Activated CD4-positive, alpha-beta memory T cell treated with anti-CD3 and anti-CD28 coated beads, Interleukin-2, amount 10 ng/mL, durations not matched to agents 7 days and 5 days (primary cell): ENCODE measurements at places on chromosomes 4 and X. TPM values are rescaled to one million over a fixed set of nuclear protein-coding genes. Genes with fewer than 3 reads are reported as not detected.

Gene ZMAT1
- total RNA-seq = 3.6 TPM

Gene TRIM61
- total RNA-seq = 1.1 TPM

Gene S100G
- not detected for total RNA-seq

Gene PPBP
- total RNA-seq = not detected

Gene PABPC5
- total RNA-seq = not detected

Gene NDP
- total RNA-seq = not detected

Gene NHSL2
- total RNA-seq = 7.9 TPM

Gene UNC5C
- total RNA-seq = not detected

Gene USP17L20
- total RNA-seq = not detected

Gene CCSER1
- total RNA-seq = 0.50 TPM

Gene TLR1
- 12.0 TPM for total RNA-seq

Gene CHIC1
- total RNA-seq = 6.5 TPM

Gene TRO
- 1.4 TPM for total RNA-seq

- H3K27ac ChIP-seq = no peak overlapping the region
- no peaks in the 10 kb centered on the region for H3K4me1 ChIP-seq
- H3K4me3 ChIP-seq = no peak overlapping the region
- no peak for DNase-seq
- peaks cover 2% of the 10 kb centered on the region for H3K36me3 ChIP-seq
Observed at GRCh38 chrX:134641346-134641745, 16.9 kb downstream of the PLAC1 start.

GRCh38 chr4:113591982-113592381 is 169.6 kb downstream of the CAMK2D start:
- H3K27ac ChIP-seq = no peak overlapping the region
- no peak for DNase-seq
- no peaks in the 10 kb centered on the region for H3K27me3 ChIP-seq
- peaks cover 14% of the 10 kb centered on the region for H3K4me1 ChIP-seq
- no peak overlapping the region for H3K4me3 ChIP-seq
- peaks cover 44% of the 10 kb centered on the region for H3K36me3 ChIP-seq

GRCh38 chrX:129997086-129997485 is 14.7 kb downstream of the BCORL1 start:
- no peaks in the 10 kb centered on the region for H3K27me3 ChIP-seq
- peaks cover 9% of the 10 kb centered on the region for H3K4me1 ChIP-seq
- H3K27ac ChIP-seq = no peak overlapping the region
- no peak for DNase-seq
- H3K4me3 ChIP-seq = no peak overlapping the region
- H3K36me3 ChIP-seq = no peaks in the 10 kb centered on the region

- H3K36me3 ChIP-seq = no peaks in the 10 kb centered on the region
- H3K4me3 ChIP-seq = no peak overlapping the region
- DNase-seq = no peak
- peaks cover 8% of the 10 kb centered on the region for H3K27me3 ChIP-seq
- peaks cover 19% of the 10 kb centered on the region for H3K4me1 ChIP-seq
Observed at GRCh38 chr4:89538886-89539285, 231.3 kb upstream of the GPRIN3 start.

GRCh38 chr4:8208565-8208964 is 9.5 kb downstream of the SH3TC1 start:
- H3K4me3 ChIP-seq = no peak overlapping the region
- no peaks in the 10 kb centered on the region for H3K27me3 ChIP-seq

- no peak overlapping the region for H3K4me3 ChIP-seq
- H3K27ac ChIP-seq = no peak overlapping the region
- H3K4me1 ChIP-seq = no peaks in the 10 kb centered on the region
- no peaks in the 10 kb centered on the region for H3K36me3 ChIP-seq
Observed at GRCh38 chr4:7719354-7720174, 220.1 kb downstream of the AFAP1 start.

GRCh38 chr4:67658302-67658701 is 42.7 kb downstream of the UBA6 start:
- no peak overlapping the region for H3K4me3 ChIP-seq
- H3K27ac ChIP-seq = no peak overlapping the region
- H3K36me3 ChIP-seq = peaks cover 90% of the 10 kb centered on the region
- H3K4me1 ChIP-seq = peaks cover 14% of the 10 kb centered on the region

DNA sequence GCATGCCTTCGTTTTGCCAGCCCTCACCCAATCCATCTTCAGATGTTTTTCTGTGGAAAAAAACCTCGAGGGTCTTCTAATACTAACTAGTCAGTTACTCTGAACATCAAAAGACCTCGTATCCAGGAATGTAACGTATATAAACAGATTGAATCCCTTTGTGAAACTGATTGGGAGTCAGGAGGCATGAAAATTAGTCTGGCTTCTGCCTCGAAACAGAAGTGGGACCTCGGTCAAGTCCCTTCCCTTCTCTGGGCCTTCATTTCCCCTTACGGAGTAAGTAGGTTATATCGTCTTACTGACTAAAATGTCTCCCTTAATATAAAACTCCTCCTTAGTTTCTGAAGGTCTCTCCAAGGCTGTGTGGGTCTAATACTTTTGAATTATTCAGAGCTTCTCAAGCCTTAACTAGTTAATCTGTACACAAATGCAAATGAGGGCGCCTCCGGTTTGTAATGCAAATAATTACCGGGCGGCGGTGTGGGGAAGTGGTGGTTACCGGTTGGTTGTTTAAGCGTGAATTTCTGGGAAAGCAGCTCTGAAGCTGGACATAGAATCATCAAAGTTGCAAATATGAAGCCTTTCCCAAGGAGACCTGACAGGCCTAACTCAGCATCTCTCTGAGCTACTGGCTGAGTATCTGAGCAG is 11.4 kb upstream of the NKRF start:
- H3K36me3 ChIP-seq = peaks cover 29% of the 10 kb centered on the region
- no peaks in the 10 kb centered on the region for H3K27me3 ChIP-seq
- H3K4me3 ChIP-seq = no peak overlapping the region
- DNase-seq = no peak
- H3K27ac ChIP-seq = no peak overlapping the region

DNA sequence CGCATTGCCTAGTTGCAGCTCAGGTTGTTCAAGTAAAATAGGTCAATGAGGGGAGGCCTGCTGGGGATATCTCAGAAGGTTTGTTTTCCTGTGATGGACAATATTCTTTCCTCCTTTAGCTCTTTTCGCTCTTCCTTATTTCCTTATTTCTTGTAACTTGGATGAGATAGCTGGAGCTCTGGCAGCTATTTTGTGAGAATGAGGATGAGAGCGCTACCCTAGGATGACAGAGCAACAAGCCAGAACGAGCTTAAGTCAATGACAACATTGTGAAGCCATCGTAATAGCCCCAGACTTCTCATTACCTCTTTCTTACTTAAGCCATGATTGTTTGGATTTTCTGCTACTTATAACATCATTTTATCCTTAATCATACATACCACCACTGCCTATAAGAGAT is 124.3 kb upstream of the GATB start:
- DNase-seq = no peak
- H3K27ac ChIP-seq = no peak overlapping the region
- no peaks in the 10 kb centered on the region for H3K36me3 ChIP-seq
- peaks cover 33% of the 10 kb centered on the region for H3K4me1 ChIP-seq
- H3K4me3 ChIP-seq = no peak overlapping the region

DNA sequence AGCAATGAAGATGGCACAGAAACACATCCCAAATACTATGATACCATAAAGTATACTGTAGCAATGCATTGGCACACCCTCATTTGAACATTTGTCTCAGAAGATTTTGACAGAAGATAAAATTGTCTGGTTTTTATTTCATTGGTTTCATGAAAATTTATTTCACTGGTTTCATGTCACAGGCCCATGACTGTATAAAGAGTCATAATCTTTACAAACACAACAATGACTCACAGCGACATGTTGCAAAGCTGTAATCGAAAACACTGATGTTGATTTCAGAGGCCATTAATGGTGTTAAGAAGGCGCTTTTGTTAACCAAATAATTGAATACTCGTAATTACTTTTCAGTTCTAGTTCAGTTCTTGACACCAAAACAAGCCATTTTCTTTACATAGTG is 8.1 kb upstream of the DTHD1 start:
- peaks cover 29% of the 10 kb centered on the region for H3K4me1 ChIP-seq
- no peak overlapping the region for H3K27ac ChIP-seq
- DNase-seq = no peak
- peaks cover 2% of the 10 kb centered on the region for H3K27me3 ChIP-seq
- H3K36me3 ChIP-seq = peaks cover 10% of the 10 kb centered on the region

- no peaks in the 10 kb centered on the region for H3K27me3 ChIP-seq
- no peaks in the 10 kb centered on the region for H3K36me3 ChIP-seq
- DNase-seq = no peak
- H3K27ac ChIP-seq = no peak overlapping the region
- no peaks in the 10 kb centered on the region for H3K4me1 ChIP-seq
- no peak overlapping the region for H3K4me3 ChIP-seq
Observed at GRCh38 chr4:22179124-22179874, 230.7 kb upstream of the KCNIP4 start.

DNA sequence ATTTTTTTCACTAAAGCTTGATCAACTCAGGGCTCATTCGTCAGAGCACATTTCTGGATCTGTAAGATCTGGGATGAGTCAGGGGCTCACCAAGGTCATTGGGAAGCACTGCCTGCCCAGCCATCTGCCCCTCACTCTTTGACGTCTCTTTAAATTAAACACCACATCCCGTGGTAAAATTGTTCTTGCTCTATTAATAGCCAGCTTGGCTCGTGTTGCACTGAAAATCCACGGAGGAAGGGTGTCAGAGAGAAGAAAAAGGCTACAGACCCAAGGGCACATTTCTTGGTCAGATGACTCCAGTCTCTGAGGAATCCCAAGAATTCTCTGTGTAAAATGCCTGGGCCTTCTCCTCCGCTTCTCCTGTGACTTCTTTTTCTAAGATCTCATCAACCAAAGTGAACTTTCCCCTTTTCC is 45.7 kb upstream of the GATB start:
- DNase-seq = no peak
- no peaks in the 10 kb centered on the region for H3K27me3 ChIP-seq
- no peaks in the 10 kb centered on the region for H3K36me3 ChIP-seq
- no peak overlapping the region for H3K4me3 ChIP-seq
- H3K4me1 ChIP-seq = no peaks in the 10 kb centered on the region
- H3K27ac ChIP-seq = no peak overlapping the region

DNA sequence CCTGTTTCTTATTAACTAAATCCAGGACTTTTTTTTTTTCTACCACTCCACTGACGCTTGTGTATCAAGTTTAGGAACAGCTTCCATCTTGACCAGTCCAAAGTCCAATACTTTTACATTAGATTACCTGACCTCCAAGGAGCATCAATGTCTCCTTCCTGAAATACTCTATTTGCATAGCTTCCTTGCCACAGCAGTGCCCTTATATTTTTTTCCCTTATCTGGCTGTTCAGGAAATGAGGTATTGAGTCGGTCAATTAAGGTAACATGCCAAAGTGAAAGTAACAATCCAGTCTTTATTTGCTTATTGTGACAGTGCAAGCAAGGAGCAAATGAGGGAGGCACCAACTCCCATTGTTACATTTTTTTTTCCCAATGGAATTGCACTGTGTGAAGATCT is 730.8 kb upstream of the NDST4 start:
- no peak overlapping the region for H3K4me3 ChIP-seq
- no peaks in the 10 kb centered on the region for H3K4me1 ChIP-seq
- DNase-seq = no peak
- no peak overlapping the region for H3K27ac ChIP-seq
- H3K27me3 ChIP-seq = no peaks in the 10 kb centered on the region

GRCh38 chrX:40506201-40506985 is 74.4 kb upstream of the ATP6AP2 start:
- H3K27ac ChIP-seq = no peak overlapping the region
- no peak overlapping the region for H3K4me3 ChIP-seq
- DNase-seq = no peak
- H3K4me1 ChIP-seq = no peaks in the 10 kb centered on the region
- no peaks in the 10 kb centered on the region for H3K36me3 ChIP-seq

- no peaks in the 10 kb centered on the region for H3K27me3 ChIP-seq
- H3K4me1 ChIP-seq = no peaks in the 10 kb centered on the region
- no peaks in the 10 kb centered on the region for H3K36me3 ChIP-seq
- H3K4me3 ChIP-seq = no peak overlapping the region
Observed at GRCh38 chr4:172356016-172356415, 542.8 kb downstream of the GALNTL6 start.

DNA sequence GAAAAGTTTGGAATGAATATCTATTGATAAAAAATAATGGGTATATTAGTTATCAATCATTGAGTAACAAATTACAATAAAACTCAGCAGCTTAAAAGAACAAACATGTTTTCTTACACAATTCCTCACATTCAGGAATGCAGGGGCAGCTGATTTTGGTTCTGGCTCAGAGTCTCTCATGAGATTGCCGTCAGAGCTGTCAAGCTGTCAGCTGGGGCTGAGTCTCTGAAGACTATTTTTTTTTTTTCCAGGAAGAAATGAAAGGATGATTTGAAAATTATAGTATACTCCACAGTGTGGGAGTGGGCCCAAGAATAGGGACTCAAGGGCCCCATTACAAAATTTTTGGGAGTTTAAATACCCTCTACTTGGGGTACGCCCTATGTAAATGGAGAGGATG is 219.1 kb downstream of the GC start:
- no peak overlapping the region for H3K4me3 ChIP-seq
- H3K27me3 ChIP-seq = no peaks in the 10 kb centered on the region
- no peaks in the 10 kb centered on the region for H3K4me1 ChIP-seq
- H3K36me3 ChIP-seq = no peaks in the 10 kb centered on the region
- no peak overlapping the region for H3K27ac ChIP-seq
- no peak for DNase-seq

DNA sequence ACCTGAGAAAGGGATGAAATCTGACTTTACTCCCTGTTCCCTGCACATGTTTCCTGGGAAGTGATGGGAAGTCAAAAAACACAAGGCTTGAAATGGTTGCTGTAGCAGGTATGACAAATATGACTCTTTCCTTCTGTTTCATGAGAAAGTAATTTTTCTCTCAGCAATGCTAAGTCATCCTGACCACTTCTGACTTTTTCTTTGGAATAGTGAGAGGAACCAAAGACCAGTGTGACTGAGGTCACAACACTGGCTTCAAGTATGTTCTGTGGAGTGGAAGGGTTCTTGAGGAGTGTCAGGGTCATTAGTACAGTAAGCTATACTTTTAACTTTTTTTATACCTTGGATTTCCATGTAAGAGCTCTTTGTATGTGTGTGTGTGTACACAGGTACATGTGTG is 225.3 kb downstream of the PPP3CA start:
- no peak for DNase-seq
- H3K27me3 ChIP-seq = no peaks in the 10 kb centered on the region
- H3K36me3 ChIP-seq = peaks cover 3% of the 10 kb centered on the region
- H3K4me3 ChIP-seq = no peak overlapping the region

DNA sequence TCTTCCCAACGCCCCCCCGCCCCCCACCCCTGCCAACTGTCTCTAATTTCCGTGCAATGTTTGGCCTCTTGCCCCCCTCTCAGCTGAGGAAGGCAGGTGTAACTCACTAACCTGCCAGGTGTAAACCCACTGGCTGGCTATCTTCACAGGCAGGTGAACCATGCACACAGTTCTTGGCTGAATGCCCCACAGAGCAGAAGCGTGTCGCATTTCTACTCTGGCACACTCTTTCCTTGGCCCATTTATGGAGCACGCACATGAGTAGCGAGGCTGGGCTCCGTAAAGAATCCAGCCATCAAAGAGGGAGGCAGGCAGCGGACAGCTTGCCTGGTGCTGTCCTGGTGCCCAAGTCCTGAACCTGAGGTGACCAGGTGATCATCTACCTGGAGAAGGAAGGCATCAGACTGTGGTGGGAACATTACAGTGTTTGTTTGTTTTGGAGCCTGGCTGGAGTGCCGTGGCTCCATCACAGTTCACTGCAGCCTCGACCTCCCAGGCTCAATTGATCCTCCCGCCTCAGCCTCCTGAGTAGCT is 39.2 kb upstream of the CRMP1 start:
- H3K36me3 ChIP-seq = no peaks in the 10 kb centered on the region
- no peak for DNase-seq
- no peak overlapping the region for H3K4me3 ChIP-seq
- H3K4me1 ChIP-seq = no peaks in the 10 kb centered on the region
- peaks cover 14% of the 10 kb centered on the region for H3K27me3 ChIP-seq

- H3K27ac ChIP-seq = no peak overlapping the region
- DNase-seq = no peak
- H3K36me3 ChIP-seq = peaks cover 6% of the 10 kb centered on the region
- no peaks in the 10 kb centered on the region for H3K4me1 ChIP-seq
- no peak overlapping the region for H3K4me3 ChIP-seq
- H3K27me3 ChIP-seq = no peaks in the 10 kb centered on the region
Observed at GRCh38 chr4:17924189-17924588, 97.4 kb downstream of the LCORL start.
